ENCODE measurements at places on chromosomes 11 and 22. TPM values are rescaled to one million over a fixed set of nuclear protein-coding genes. Genes with fewer than 3 reads are reported as not detected.

Gene RIN1
- total RNA-seq: 44.2 TPM

DNA sequence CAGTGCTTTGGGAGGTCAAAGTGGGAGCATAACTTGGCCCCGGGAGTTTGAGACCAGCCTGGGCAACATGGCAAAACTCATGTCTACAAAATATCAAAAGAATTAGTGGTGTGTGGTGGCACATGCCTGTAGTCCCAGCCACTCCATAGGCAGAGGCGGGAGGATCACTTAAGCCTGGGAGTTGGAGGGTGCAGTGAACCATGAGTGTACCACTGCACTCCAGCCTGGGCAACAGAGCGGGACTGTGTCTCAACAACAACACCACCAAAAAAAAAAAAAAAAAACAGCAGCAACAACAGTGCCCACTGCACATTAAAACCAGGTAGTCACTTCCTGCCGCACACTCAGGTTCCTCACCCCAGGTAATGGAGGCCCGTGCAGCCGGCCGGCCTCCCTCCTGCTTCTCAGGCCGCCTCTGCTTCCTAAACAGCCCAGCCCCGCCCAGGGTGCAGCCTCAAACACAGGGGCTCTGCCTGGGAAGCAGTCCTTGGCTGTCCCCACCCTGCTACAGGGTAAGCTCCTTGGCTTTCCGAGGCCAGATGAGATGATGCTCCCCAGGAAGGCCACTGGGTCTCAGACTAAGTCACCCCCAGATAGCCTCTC, 318.3 kb downstream of the SHANK2 start:
- DNase-seq: no peak

Gene OR51B4
- total RNA-seq: 21.5 TPM

Gene RASD2
- total RNA-seq: not detected

GRCh38 chr11:71251761-71252268, 562 bp downstream of the SHANK2 start:
- DNase-seq: no peak
